IMR-90 (cell line): ENCODE measurements at places on chromosomes 12 and 14. TPM values are rescaled to one million over a fixed set of nuclear protein-coding genes. Genes with fewer than 3 reads are reported as not detected.

CD163 gene
- not detected in 2 replicates for polyA plus RNA-seq

SLC2A3 gene
- polyA plus RNA-seq: 38.2 and 46.1 TPM in 2 replicates

MUCL1 gene
- not detected in 2 replicates for polyA plus RNA-seq

BEGAIN gene
- 0.99 and 1.2 TPM in 2 replicates for polyA plus RNA-seq

TSPAN8 gene
- polyA plus RNA-seq: not detected in 2 replicates

C12orf54 gene
- polyA plus RNA-seq: not detected in 2 replicates
